ENCODE measurements at places on chromosomes 4 and X.

DNA sequence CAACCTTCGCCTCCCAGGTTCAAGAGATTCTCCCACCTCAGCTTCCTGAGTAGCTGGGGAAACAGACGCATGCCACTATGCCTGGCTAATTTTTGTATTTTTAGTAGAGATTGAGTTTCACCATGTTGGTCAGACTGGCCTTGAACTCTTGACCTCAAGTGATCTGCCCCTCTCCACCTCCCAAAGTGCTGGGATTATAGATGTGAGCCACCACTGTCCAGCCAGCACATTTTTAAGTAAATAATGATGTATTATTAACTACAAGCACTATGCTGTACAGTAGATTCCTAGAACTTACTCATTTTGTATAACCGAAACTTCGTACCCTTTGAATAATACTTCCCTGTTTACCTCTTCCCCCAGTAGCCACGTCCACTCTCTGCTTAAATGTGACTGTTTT, 96.0 kb upstream of the GABRG1 start:
- no peak for DNase-seq

DNA sequence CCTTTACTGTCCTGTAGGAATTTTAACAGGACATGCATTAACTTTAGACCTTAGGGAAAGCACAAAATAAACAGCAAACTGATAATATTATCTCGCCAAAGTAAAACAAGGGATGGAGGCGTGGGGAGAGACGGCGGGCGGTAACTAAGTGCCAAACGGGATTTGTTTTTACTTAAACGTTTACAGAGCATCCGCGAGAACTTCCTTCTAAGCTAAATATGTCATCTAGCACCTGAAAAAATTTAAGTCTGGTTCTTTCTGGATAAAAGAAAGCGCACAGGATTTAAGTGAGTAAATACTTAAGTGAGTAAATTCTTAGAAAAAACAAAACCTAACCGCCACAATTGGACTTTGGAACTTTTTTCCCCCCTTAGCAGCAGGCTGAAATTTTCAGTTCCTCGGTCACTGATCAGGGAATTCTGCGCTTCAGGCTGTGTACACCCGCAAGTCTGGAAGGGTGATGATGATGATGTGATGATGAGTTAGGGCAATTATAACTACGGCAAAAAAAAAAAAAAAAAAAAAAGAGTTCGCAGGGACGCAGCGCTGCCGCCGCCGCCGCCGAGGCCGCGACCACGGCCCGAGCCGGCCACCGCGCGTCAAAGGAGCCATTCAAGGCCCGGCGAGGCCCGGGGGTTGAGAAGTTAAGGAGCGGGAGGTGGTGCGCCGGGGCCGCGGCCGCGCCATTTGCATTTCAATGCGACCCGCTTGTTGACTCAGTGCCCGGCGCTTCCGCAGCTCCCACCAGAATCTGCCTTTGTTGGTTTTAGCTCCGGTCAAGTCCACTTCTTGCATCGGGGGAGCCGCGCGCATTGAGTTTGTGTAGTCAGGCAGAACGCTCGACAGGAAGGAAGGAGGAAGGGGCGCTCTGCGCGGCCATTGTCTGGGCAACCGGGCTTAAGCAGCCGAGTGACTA, 108.8 kb downstream of the SPRY1 start:
- DNase-seq: no peak

- DNase-seq: no peak
Observed at GRCh38 chrX:72408885-72409284, 103.2 kb upstream of the CITED1 start.

- DNase-seq: no peak
Observed at GRCh38 chr4:76488888-76489685, 54.1 kb downstream of the SHROOM3 start.

DNA sequence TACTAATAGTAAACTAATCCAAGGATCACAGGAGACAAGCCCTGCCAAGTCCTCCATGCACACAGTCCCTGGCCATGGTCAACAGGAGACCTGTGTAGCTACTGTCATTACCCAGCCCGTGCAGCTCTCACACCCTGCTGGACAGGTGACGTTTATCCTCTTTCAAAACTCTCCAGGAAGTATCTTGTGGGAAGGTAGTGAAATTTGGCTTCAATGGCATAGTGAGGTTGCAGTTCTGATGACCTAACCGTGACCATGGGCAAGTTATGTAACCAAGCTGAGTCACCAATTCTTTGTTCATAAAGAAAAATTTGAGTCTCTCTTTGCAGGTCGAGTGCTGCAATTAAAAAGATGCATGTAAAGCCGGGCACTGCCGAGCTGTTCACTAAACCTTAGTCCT, 11.3 kb upstream of the SLC2A9 start:
- DNase-seq: no peak

GRCh38 chr4:143207555-143207954, 22.8 kb downstream of the USP38 start:
- DNase-seq: no peak

DNA sequence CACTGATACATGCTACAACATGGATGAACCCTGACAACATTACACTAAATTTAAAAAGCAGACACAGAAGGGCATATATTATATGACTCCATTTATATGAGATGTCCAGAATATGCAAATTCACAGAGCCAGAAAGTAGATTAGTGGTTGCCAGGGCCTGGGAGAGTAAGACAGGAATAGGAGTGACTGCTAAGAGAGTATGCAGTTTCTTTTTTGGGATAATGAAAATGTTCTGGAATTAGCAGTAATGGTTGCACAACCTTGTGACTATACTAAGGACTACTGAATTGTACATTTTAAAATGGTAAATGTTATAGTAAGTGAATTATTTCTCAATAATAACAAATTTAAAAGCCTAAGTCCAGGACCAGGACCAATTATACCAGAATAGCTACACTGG, 29.5 kb upstream of the NUP54 start:
- DNase-seq: no peak

GRCh38 chr4:177251237-177251636, 58.4 kb upstream of the NEIL3 start:
- DNase-seq: no peak

GRCh38 chrX:40037367-40037766, 60.4 kb downstream of the BCOR start:
- DNase-seq: no peak

DNA sequence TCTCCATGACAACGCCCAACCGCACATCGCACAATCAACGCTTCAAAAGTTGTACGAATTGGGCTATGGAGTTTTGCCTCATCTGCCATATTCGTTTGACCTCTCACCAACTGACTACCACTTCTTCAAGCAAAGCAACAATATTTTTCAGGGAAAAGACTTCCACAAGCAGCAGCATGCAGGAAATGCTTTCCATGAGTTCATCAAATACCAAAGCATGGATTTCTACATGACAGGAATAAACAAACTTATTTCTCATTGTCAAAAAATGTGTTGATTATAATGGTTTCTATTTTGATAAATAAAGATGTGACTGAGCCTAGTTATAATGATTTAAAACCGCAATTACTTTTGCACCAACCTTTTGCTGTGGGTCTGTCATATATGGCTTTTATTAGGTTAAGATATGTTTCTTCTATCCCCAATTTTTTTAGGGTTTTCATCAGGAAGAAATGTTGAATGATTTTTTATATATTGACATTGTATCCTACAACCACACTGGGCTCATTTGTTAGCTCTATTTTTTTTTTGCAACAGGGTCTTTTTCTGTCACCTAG, 138.4 kb downstream of the PWWP3B start:
- DNase-seq: no peak

- DNase-seq: no peak
Observed at GRCh38 chr4:14615671-14616070, 386.6 kb upstream of the CPEB2 start.

GRCh38 chr4:83692028-83692427, 156.1 kb downstream of the GPAT3 start:
- DNase-seq: no peak

GRCh38 chr4:8318509-8318908, 49.0 kb downstream of the HTRA3 start:
- DNase-seq: no peak

GRCh38 chr4:153517159-153517558, 51.0 kb downstream of the TMEM131L start:
- DNase-seq: no peak

DNA sequence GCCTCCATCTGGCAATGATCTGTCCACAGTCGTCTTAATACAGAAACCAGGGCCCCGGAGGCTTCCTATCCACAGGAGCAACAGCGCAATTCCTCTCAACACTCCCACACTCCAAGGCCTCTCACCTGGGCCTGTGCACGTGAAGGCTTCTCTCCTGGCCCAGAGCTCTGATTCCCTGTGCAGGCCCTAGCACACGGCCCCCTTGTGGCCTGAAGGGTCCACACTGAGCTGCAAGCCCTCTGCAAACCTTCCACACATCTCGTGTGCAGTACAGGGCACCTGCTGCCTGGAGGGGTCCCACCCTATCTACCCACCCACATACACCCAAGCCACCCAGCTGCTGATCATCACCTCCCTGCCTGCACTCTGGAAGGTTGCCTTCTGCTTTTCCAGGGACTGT, 150.1 kb upstream of the NUDT10 start:
- no peak for DNase-seq

DNA sequence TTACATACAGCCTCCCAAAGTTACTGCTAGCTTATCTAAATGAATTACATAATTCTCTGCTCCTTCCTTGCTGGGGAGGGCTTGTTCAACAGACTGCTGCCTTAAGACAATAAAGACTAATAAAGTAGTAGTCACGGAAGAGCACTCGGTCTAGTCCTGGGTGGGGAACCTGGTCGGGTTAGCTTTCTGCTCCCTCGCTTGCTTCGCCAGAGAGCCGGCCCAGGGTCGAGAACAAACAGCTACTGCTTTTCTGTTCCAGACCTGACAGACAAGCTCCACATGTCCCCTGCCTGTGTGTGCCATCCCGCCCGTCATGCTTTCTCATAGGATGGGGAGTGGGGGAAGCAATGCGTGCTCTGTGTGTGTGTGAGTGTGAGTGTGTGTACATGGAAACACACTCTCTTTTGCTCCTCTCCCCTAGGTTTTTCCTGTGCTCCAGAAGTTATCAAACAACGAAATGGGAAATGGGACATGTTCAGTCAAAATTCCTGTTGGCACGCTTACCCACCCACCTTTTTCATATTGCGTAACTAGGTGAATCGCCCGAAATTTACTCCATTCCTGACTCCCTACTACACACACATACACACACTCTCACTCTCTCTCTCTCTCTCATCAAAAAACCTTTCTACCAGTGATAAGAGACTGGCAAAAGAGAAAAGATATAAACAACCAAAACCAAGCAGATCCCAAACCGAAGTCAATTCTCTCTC, 1.3 kb downstream of the NPY1R start:
- no peak for DNase-seq

GRCh38 chr4:7687796-7688195, 251.9 kb downstream of the AFAP1 start:
- no peak for DNase-seq

GRCh38 chrX:137178392-137178791, 144.6 kb upstream of the GPR101 start:
- no peak for DNase-seq

- DNase-seq: no peak
Observed at GRCh38 chr4:102552781-102553180, 51.6 kb downstream of the NFKB1 start.

DNA sequence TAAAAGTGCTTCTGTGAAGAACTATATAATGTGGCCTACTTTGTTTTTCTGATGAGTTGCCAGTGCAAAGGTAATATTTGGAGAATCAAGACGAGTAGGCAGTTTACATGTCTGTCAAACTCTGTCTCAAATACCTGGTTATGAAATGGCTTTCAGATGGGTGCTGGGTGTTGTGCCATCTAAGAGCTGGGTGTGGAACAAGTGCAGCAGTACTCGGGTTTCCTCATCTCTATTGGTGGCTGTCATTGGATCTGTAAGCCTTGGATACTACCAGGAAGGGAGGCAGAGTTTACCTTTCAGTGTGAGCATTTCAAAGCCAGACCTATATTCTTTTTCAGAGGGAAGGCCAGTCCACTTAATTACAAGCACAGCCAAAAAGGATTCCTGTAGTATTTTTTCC, 37.2 kb downstream of the MTM1 start:
- no peak for DNase-seq

DNA sequence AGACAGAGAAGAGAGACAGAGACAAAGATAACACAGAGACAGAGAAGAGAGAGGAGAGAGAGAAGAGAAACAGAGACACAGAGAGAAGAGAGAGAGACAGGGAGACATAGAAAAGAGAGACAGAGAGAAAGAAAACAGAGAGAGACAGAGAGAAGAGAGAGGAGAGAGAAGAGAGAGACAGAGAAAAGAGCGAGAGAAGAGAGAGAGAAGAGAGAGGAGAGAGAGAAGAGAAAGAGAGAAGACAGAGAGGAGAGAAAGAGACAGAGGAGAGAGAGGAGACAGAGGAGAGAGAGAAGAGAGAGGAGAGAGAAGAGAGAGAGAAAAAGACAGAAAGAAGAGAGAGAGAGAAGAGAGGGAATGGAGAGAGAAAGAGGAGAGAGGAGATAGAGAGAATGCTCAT, 601.1 kb upstream of the PRKX start:
- DNase-seq: no peak

DNA sequence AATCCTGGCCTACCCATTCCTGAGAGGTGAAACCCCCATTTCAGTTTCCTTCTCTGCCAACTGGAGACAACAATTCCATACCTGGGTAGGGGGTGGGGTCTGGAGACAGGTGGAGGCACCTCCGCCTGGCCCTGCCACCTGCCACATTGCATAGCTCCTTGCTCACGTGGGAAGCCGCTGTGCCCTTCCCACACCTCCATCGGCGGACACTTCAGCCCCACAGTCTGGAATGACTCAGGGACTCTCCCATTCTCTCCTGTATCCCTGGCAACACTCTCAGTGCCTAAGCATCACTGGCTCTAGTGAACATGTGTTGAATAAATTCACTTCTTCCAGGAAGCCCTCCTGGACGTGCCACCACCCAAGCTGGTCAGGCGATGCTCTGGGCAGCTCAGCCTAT, 21.7 kb downstream of the PPP2R2C start:
- no peak for DNase-seq

- no peak for DNase-seq
Observed at GRCh38 chrX:74788545-74789086, 136.6 kb downstream of the NEXMIF start.

DNA sequence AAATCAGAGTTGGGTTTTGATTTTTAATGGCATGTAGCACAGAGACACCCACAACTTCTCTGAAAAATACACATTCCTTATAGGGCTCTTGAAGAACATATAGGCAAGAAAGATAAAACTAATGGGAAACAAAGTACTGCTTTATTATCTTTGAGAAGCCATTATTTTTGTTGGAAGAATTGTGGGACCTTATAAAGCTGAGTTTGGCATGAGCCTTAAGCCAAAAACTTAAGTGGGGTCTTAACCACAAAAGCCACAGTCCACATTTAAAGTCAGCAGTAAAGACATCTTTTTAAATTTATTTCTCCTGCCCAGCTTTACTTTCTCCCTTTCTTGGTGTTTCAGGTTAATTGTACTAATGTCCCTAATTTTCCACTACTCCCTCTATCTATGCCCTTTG, 1297.3 kb downstream of the C4orf33 start:
- no peak for DNase-seq

DNA sequence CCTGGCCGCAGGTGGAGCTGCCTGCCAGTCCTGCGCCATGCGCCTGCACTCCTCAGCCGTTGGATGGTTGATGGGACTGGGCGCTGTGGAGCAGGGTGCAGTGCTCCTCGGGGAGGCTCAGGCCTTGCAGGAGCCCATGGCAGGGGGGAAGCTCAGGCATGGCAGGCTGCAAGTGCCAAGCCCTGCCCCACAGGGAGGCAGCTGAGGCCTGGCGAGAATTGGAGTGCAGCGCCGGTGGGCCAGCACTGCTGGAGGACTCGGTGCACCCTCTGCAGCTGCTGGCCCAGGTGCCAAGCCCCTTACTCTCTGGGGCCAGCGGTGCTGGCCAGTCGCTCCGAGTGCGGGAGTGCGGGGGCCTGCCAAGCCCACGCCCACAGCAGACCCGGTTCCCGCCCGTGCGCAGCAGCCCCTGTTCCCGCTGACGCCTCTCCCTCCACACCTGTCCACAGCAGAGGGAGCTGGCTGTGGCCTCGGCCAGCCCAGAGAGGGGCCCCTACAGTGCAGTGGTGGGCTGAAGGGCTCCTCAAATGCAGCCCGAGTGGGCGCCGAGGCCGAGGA, 275.9 kb upstream of the FRG1 start:
- DNase-seq: no peak

Measured in activated naive CD4-positive, alpha-beta T cell treated with Interleukin-2 at 50 U/mL for 16 hours (primary cell).